Activated CD4-positive, alpha-beta T cell treated with anti-CD3 and anti-CD28 coated beads for 24 hours (primary cell): ENCODE measurements at places on chromosomes 13 and 19.

DNA sequence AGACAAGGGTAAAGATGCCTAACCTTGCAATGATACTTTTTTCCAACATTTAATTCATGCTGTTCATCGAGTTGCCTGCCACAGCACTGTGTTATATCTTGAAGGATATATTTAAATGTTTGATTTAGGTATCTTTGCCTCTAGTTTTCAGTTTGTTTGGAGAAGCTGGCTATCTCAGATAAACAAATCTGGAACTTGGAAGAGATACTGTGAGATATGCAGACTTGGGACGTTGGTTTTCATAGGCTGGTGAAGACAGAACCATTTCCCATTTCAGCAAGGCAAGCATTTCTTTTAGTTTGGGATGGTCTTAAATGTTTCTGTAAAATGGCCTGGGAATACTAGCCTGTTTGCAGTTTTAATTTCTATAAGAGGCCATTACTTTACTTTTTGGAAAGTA lies 3.3 kb downstream of the RNASEH2B start:
- DNase-seq, result no peak

DNA sequence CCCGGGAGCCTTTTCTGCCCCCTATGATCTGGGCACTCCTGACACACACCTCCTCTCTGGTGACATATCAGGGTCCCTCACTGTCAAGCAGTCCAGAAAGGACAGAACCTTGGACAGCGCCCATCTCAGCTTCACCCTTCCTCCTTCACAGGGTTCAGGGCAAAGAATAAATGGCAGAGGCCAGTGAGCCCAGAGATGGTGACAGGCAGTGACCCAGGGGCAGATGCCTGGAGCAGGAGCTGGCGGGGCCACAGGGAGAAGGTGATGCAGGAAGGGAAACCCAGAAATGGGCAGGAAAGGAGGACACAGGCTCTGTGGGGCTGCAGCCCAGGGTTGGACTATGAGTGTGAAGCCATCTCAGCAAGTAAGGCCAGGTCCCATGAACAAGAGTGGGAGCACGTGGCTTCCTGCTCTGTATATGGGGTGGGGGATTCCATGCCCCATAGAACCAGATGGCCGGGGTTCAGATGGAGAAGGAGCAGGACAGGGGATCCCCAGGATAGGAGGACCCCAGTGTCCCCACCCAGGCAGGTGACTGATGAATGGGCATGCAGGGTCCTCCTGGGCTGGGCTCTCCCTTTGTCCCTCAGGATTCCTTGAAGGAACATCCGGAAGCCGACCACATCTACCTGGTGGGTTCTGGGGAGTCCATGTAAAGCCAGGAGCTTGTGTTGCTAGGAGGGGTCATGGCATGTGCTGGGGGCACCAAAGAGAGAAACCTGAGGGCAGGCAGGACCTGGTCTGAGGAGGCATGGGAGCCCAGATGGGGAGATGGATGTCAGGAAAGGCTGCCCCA lies 8.5 kb upstream of the CEACAM7 start:
- no peak for DNase-seq

DNA sequence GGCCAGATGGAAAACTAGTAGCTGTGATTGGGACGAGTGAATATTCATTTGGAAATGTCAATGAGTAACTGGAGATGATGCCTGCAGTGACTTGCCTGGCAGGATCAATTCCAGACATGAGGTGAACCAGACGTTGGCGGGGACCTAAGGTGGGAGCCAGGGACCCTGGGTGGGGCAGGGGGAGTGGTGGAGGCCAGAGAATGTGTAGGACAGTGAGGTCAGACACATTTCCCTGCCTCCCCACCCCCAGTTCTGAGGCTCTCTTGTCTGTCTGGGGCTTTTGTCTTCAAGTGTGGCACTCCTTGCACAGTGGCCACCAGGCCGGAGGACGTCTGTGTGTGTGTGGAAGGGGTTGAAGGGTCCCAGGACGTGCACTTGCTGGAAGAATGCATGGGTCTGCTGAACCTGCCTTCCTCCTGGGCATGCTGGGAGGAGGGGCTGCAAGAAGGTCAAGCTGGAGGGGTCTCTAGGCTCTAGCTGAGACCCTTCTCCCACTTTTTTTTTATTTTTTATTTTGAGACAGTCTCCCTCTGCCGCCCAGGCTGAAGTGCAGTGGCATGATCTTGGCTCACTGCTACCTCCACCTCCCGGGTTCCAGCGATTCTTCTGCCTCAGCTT lies 51.6 kb downstream of the CHST8 start:
- no peak for DNase-seq

DNA sequence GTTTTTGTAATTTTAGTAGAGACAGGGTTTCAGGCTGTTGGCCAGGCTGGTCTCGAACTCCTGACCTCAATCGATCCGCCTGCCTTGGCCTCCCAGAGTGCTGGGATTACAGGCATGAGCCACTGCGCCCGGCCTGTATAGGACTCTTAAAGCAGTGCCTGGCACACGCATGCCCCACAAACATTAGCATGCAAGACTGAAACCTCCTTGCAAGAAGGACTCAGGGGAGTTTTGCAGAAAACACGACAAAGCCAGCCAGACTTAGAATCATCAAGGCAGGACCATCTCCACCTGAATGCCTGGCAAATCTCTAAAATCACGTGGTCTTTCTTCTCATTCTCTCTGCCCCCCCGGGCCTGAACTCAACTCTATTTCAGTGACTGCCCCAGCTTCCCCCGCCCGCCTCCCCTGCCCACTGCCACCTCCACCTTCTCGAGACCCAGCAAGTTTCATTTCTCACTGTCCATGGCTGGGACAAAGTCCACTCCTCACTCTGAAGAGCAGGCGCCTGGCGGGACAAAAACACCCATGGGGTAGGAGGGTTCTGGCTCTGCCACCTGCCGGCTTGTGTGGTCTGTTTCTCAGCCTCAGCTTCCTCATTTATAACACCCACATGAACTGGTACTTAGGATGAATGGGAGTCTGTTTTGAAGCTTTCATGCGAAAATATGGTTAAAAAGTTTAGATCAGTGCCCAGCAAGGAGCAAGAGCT lies 2.4 kb downstream of the TICAM1 start:
- no peak for DNase-seq

DNA sequence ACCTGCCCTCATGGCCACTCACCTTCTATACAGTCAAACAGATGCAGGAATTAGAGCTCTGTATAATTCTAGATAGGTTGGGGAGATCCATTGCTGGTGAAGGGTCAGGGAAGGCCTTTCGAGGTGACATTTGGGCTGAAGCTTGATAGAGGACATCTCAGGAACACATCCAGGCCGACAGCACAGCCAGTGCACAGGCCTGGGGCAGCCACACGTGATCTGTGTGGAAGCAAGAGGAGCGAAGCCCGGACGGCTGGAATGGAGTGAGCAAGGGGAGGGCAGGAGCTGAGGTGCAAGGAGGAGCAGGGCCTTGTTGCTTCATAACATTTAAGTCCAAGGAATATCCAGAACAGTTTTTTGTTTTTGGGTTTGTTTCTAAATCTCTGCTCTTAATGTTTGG lies 4.5 kb upstream of the OVOL3 start:
- DNase-seq, result no peak

- no peak for DNase-seq
These were observed 136.1 kb downstream of the PDS5B start for GRCh38 chr13:32722340-32722739.

DNA sequence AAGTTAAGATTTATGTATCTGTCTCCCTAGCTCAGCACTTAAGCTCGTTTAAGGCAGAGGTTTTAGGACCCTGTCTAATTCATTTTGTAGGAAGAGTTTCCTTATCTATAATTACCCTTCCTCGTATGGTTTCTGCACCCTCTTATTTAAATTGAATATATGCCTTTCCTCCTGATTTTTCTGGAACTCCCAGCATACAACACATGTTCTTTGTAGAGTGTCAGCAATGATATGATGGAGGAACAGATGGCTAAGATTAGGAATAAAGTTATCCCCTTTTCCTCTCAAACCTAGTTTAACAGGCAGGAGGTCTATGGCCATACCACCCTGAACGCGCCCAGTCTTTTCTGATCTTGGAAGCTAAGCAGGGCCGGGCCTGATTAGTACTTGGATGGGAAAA lies 359.5 kb downstream of the PCDH17 start:
- DNase-seq, result no peak

GRCh38 chr13:45325806-45326205 lies 15.2 kb downstream of the TPT1 start:
- DNase-seq, result no peak

GRCh38 chr13:71459708-71460107 lies 407.3 kb downstream of the DACH1 start:
- no peak for DNase-seq

- no peak for DNase-seq
These were observed 58.2 kb upstream of the XPO4 start for GRCh38 chr13:20960663-20961309.

DNA sequence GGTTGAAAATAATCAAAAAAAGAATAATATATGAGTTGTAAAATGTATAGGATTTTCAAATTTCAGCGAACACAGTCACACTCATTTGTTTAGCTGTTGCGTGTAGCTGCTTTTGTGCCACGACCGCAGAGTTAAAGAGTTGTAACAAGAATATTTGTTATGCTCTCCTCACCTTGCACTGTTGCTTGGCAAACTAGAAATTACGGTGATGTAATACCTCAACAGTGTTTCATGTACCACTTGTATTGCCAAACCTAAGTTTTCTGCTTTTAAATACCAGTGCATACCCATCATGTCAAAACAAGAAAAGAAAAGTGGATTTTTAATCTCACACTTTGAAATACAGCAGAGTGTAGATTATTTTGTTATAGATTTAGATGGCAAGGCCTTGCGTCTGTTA lies 201.1 kb downstream of the NBEA start:
- DNase-seq, result no peak

DNA sequence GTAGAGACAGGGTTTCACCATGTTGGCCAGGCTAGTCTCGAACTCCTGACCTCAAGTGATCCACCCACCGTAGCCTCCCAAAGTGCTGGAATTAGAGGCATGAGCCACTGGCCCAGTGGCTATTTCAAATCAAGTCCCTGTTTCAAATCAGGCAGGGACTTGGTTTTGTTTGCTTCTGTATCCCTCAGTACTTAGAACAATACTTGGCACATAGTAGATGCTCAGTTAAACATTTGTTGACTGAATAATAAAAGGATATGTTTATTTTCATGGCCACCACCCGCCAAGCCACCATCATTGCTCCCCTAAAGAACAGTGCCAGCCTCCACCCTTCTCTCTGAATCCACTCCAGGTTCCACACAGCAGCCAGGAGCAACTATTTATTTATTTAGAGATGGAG lies 4.2 kb downstream of the RPS28 start:
- DNase-seq, result no peak

DNA sequence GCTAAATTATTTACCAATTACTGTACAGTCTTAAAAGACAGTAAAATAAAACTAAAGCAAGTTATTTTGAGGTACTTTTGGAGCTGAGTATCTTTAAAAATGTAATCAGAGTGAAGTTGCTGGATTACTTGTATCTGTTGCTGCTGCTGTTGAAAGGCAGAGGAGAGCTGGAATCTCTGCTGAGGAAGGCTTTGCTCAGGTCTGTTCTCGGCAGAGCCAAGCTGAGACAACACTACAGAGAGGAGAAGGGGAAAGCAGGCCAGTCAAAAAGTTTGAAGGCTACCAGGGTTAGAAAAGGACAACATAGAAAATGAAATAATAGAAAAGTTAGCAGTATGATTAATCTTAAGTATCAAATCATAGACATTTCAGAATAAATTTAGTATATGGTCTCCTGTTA lies 9.8 kb downstream of the EXOSC8 start:
- DNase-seq, result no peak

DNA sequence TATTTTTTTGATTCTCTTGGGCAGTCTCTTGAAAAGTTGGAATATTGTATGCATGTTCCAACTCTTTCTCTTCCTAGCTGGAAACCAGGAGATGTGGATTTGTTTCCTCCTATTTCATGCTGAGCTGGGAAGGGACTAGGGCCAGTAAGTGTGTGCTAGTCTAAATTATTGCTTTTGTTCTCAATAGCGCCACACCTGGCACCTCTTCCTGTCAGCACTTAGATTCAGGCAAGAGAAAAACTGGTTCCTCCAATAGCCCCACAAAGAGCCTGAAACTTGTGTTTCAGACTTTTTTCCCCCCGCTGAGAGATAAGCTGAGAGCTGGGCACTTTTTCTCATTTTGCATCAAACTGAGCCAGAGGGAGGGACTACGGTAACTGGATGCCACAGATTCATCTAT lies 353.4 kb downstream of the OLFM4 start:
- no peak for DNase-seq

- DNase-seq, result no peak
These were observed 204.9 kb upstream of the KL start for GRCh38 chr13:32811297-32811800.
